ENCODE measurements at places on chromosomes 16 and 17.

GRCh38 chr17:39704821-39705551 lies 5.1 kb downstream of the ERBB2 start:
- no peak for DNase-seq

GRCh38 chr16:80583466-80583865 lies 42.7 kb downstream of the DYNLRB2 start:
- peak; percentile 92 for DNase-seq

- no peak for DNase-seq
Observed at GRCh38 chr17:17942846-17943245, 29.4 kb downstream of the TOM1L2 start.

GRCh38 chr16:5895137-5895536 lies 797.5 kb upstream of the EEF2KMT start:
- DNase-seq = no peak

DNA sequence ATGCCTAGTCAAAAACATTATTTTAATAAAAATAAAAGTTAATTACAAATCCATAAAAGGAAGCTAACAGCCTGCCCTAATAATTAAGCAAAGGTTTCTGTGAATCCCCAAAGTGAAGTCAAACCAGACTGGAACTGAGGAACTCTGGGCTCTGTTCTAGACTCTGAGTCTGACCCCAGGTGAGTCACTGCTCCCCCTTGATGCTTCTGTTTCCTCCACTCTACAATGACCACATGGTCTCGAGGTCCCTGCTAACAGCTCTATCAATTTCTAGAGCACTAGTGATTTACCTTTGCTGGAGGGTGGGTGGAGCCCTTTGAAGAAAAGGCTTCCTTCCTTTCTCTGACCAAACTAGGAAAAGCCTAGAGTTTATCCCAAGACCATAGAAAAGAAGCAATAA lies 32.4 kb downstream of the XPO6 start:
- DNase-seq = no peak

DNA sequence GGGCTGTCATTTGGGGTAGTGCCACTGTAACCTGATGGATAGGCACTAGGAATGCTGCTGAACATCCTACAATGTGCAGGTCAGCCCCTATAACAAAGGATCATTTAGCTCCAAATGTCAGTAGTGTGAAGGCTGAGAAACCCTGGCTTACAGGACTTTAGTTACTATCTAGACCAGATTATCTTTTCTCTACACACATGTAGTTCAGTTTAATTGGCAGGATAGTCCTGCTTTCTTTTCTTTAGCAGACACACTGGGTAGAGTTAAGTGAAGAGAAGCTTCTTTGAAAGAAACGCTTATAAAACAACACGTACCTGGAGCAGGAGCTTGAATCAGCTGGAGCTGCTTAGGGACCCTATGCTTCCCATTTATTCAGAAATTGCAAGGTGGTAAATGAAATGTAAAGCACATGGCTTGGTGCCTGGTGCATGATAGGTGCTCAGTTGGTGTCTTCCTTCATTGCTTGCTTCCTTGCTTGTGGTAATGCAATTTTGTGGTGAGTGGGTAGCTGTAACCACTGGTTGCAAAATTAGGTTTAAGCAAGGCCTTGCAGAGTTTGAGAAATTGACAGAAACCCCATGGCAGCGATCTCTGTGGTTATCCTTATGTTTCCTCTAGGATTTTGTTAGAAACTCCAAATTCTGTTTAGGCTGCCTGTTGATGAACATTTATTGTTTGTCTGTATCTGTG lies 9.4 kb downstream of the METTL9 start:
- DNase-seq = peak; percentile 65

DNA sequence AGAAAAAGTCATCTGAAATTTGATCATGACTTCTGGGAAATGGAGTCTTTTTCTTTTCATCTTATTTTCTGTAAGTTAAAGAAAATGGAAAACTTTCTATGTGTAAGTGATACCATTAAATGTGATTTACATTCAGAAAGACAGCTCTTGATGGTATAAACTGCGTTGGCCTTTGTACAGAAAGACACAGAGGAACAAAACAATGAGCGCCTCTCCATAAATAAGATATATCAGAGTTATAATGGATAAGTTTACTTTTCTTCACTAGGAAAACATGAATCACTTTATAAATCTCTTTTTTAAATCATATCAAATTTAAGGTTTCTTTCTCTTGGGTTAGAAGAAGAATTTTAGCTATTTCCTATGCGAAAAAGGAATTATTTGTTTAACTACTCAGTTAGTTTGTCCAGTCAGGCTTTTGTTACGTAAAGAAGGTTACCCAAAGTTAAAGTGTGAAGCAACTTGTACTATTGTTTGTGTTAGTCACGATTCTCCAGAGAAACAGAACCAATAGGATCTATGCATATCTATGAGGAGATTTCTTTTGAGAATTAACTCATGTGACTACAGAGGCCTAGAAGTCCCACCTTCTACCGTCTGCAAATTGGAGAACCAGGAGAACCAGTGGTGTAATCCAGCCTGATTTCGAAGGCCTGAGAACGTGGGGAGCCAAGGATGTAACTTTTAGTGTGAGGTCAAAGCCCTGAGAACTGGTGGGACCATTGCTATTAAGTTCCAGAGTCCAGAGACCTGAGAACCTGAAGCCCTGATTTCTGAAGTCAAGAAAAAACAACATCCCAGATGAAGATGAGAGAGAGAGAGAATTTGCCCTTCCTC lies 295.4 kb upstream of the KCNJ16 start:
- no peak for DNase-seq

GRCh38 chr17:53499277-53499676 lies 323.4 kb upstream of the KIF2B start:
- no peak for DNase-seq

DNA sequence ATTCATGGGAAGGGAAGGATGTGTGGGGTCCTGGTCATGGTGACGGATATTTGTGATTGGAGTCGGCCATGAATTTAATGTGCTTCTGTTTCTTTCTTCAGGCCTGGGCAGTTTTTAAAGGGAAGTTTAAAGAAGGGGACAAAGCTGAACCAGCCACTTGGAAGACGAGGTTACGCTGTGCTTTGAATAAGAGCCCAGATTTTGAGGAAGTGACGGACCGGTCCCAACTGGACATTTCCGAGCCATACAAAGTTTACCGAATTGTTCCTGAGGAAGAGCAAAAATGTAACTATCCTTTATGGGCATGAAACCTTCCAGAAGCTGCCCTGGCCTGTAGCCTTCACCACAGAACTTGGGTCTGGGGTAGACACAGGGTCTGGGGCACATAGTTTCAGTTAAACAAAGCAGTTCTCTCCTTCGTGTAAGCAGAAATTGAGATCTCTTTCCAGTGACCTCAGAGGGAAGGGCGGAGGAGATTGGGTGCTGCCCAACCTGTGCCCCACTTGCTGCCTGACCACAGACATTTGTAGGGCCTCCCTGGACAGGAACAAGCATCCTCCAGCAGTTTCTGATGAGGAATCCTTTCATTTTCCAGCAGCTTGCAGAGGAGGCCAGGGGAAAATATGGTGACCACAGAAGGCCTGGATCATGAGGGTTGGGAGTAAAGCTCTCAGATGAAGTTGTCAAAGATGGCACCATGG lies 10.1 kb downstream of the IRF8 start:
- DNase-seq = no peak

DNA sequence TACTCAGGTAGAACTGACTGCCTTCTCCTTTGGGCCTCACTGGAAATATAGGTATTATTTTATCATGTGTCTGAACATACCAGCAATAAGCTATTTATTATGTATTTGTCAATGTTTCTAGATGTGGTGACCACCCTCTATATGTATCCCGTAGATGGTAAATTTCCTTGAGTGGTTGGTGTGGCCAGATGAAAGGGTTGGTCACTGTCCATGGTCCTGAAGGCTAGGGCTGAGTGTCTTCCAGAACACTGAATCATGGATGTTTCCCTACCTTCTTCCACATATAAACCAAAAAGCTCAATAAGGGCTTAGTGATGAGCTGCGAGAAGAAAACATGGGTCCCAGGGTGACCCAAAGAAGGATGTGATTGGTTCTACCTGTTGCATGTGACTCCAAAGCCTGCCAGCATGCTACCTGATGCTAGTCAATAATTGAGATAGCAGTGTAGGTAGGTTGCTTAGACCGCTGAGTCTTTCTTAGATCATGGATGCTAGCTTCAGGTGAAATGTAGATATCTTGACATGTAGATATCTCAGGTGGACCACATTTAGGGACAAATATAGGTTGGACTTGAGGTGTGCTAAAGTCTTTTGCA lies 150.3 kb downstream of the ASIC2 start:
- DNase-seq = peak; percentile 3

GRCh38 chr16:66851166-66851964 lies 7.2 kb downstream of the CA7 start:
- no peak for DNase-seq

DNA sequence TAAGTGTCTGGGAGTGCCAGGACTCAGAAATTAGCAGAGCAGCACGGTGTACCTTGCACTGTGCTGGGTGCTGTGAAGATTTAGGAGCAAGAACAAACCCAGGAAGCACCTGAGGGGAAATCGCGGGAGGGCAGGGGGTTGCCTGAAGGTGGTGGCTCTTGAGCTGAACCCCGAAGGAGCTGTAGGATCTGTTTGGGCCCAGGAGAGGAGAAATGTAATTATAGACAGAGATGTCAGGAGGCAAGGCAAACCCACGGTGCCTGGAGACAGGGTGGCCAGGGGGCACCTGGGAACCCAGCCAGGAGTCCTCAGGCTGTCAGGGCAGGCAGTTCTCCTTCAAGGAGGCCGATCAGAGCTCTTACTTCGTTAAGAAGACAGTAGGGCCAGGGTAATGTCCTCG lies 109.1 kb downstream of the C16orf78 start:
- no peak for DNase-seq

DNA sequence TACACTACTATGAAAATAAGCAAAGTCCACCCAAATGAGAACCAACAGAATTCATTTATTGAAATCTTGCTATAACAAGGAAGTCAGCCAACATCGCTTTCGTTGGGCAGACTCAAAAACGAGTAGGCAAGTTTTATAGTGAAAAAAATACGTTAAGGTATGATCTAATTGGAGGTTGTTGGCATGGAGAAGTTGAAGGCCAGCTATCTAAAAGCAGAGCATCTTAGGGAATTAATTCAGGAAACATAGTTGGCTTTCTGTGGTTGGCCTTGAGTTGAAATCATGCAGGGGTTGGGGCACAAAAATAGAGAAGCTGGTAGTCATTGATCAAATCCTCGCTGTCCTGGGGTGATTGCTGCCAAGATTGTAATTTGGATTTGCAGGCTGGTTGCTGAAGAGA lies 118.3 kb downstream of the PPM1E start:
- DNase-seq = no peak

GRCh38 chr17:62750631-62751051 lies 57.5 kb downstream of the MARCHF10 start:
- DNase-seq = no peak

DNA sequence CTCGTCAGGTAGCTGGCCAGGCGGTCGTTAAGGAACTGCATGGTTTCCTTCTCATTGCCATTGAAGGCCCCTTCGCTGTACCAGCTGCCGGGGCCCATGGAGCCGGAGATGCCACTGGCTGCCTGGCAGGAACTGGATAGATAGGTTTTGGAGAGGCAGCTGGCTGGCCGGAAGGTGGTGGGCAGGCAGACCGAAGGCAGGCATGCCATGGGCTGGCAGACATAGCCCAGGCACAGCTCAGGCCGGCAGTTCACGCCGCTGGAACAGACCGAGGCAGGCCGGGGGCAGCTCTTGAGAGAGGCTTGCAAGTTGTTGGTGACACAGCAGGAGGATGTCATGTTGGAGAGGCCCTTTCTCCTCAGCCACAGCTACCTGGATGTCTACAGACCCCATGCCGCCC lies at the start of gene KRT32:
KRT32 (minus strand) TSS at position 399 of the 400 bp plus-strand sequence; CDS start at position 338, 61 bp downstream.
- no peak for DNase-seq

GRCh38 chr16:74030000-74030706 lies 266.5 kb upstream of the PSMD7 start:
- no peak for DNase-seq

GRCh38 chr16:1554826-1555445 lies 21.5 kb downstream of the TMEM204 start:
- no peak for DNase-seq

DNA sequence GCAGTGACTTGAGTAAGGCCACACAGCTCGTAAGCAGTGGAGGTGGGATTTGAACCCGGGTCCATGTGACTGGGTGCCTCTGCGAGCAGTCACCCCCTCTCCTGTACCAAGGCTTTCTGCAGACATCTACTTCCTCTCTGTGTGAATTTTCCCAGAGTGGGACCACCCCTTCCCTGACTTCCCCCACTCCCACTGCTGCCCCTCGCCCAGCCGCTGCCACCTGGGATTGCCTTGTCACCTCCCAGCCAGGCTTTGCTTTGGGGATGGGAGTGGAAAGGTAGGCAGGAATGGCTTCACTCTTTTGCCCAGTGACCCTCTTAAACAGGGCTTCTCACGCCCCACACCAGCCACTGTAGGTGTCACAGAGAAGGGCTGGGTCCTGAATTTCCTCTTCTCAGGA lies 105.2 kb upstream of the SEC14L1 start:
- DNase-seq = no peak

GRCh38 chr17:3475812-3476610 lies at the start of gene ASPA:
TSS of gene ASPA (plus strand) at chr17:3475997. CDS start at chr17:3476160, 163 bp downstream.
- DNase-seq = no peak

Data from activated CD4-positive, alpha-beta T cell treated with anti-CD3 and anti-CD28 coated beads, Interleukin-10, Interleukin-2, amounts not matched to agents 100 ng/mL and 50 ng/mL, durations not matched to agents 16 hours and 8 hours (primary cell).